SJCRH30 (cell line): ENCODE measurements at places on chromosomes 2 and 18.

DNA sequence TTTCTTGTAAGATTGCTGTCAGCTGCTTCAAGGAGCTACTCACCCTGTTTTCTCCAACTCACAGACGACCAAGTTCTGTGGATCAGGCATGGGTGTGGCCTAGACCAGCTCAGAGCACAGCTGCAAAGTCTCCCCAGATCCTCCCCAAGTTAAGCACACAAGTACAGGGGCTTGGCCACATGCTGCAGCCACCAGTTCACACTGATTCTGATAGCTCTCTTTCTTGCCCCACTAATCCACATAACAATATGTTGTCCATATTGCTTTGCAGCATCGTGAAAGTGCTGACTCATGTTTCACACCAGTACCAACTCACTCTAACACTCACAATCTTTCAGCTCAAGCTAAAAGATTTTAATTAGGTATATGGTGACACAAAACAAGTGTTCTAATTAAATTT is 437.0 kb downstream of the PARD3B start:
- DNase-seq = peak; percentile 54

- peak; percentile 48 for DNase-seq
Observed at GRCh38 chr18:24270937-24271380, 126.7 kb downstream of the OSBPL1A start.

DNA sequence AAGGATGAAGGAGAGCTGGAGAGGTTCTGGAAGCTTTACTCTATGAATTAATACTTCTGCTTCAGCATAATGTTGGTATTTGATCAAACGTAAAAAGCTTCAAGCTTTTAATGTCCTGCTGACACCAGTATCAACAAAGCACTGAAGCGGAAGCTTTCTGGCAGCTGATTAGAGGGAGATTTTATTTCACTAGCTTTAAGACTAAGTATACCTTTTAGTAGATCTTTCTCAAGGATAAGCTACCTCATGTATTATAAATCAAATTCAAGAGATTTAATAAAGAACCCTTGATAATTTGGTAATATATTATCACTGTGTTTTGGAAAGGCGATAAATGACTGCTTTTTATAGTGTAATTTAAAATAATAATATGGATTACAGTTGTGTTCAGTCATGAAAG is 128.0 kb upstream of the CD302 start:
- DNase-seq = no peak

DNA sequence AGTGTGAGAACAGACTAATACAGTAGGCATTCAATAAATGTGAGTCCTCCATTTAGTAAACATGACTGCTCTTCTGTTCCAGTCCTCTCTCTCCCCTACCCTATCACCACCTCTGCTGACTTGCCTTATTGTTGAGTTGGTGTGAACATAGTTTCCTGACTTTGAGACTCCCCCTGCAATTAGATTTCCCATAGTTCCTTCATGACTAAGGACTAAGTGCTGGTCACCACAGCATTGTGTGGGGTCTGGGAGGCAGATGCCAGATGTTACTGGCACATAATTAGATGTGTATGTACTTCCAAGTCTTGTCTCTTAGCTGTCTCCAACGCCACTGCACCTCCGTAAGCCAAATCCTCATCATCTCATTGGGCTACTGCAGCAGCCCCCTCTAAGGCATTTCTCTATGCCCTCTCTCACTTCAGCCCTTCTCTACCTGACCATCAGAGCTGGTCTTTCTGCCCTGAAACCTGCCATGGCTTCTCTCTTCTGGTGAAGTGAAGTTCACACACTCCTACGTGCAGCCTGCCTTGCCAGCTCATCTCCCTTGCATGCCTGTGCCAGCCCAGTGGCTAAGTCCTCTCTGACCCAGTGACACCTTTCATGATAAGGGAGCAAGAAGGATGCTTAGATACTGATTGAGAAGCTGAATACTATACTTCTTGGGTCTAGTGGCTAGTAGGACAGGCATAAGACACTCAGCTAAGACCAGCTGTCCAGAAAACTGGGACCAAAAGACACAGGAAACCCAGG is 81.6 kb upstream of the ALPP start:
- DNase-seq = no peak

GRCh38 chr18:64171576-64171975 is 22.7 kb upstream of the LINC00305 start:
- no peak for DNase-seq

DNA sequence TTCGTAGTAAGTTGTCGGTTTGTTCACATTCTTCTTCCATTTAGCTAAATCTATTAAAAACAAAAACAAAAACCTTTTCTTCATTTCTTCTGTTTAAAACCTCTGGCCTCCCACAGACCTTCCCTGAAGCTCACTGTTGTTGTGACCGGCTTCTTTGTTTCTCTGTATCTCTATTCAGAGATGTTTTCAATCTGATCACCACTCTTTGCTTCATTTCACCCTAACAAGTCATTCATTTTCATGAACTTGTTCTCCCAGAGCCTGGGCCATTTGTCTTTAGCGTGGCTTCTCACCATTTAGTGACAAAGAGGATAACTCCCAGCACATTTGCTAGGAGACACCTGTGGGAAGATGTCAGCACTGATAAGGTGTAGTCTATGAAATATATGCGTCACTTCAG is 794.2 kb downstream of the ERBB4 start:
- no peak for DNase-seq
